ENCODE measurements at places on chromosomes 7 and 10. TPM values are rescaled to one million over a fixed set of nuclear protein-coding genes. Genes with fewer than 3 reads are reported as not detected.

DNA sequence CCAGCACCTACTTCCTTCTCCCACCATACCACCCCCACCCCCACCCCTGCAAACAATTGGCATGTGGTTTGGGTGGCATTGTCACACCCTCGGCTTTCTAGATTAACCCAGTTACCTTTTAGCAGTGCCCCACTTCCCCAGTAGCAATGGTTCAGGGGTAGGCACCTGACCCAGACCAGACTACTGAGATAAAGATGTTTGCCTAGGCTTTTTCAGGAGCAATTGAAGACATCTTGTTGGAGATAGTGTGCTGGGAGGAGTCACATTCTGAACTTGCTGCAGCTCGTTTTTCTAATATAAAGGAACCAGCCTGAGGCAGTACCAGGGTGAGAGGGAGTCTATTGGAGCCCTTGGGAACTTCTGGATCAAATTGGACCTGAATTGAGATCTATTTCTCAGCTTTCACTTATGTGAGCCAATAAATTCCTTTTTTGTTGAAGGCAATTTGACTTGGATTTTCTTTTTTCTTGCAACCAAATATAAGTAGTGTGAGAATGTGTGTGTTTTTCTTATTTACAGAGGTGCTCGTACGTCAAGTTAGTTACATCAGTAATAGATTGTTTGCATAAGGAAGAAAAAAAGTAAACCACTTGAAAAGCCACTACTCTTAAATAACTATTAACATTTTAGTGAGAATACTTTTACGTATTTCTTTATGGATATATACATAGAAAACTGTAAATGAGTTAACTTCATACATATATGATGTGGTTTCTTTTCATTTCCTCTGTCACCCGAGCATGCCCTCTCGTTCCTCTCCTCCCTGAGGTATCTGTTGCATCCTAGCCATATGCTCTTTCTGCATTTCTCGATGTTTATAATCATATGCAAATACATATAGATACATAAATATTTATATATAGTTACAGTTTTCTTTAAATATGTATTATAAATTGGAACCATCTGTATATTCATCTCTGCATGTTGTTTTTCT is 38.0 kb downstream of the RAB18 start:
- no peak for DNase-seq

DNA sequence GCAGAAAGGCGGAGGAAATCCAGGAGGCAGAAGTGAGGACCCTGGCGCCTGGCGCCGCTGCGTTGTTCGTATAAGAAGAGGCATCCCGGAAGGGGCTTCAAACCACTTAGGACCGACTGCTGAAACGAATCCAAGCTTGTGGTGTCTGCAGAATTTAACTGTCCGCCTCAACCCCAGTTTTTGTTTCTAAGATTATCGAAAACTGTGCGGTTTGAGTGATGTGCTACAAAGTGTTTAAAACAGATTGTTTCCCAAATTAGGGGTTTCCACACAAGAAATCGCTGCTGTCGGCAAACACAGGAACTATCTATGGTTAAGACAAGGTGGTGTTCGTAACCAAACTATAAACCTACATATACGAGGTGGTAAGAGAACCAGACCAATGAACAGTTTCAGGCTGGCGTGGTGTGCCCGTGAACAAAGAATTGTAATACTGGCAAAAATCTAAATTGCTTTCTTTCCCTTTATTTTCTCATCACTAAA is 835 bp upstream of the DGKI start:
- DNase-seq: no peak

GRCh38 chr7:21851559-21851967 is 94.1 kb downstream of the CDCA7L start:
- peak; percentile 42 for DNase-seq

DNA sequence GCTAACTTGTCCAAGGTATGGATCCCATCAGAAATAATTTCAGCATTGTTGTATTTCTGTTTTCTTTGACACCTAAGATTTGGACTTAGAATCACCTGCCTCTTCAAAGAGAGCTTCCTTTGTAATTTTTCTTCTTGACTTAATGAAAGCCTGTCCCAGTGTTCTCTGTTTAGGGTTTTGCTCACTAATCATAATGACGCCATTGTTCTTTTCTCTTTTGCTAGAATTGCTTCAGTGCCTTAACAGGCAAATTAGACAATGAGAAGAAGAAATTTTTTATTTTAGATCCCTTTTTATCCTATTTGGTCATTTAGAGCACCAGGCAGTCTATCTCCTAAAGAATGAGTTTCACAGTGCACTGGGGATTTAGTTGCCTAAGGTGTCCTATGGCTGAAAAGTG is 128.5 kb downstream of the SND1 start:
- no peak for DNase-seq

GRCh38 chr10:49596836-49597235 is 13.3 kb upstream of the SLC18A3 start:
- DNase-seq: no peak

GRCh38 chr10:103534621-103535498 is 41.4 kb downstream of the NEURL1 start:
- no peak for DNase-seq

Gene KCTD7
- 6.8 TPM for total RNA-seq

DNA sequence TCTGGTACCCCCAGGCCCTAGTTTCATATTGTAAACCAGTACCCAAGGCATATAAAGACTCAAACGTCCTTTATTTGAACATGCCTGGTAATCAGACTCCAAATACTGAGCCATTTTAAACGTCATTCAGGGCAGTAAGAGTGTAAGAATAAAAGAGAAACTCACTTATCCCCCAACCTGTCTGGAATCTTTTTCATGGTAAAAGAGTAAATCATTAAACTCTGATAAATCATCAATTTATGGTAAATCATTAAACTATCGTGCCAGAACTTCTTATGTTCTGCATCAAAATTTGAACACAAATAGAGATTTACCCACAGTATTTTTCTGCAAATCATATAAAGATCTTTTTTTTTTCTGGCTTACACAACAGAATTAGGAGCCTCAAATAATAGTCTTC is 734.3 kb upstream of the POT1 start:
- DNase-seq: no peak

DNA sequence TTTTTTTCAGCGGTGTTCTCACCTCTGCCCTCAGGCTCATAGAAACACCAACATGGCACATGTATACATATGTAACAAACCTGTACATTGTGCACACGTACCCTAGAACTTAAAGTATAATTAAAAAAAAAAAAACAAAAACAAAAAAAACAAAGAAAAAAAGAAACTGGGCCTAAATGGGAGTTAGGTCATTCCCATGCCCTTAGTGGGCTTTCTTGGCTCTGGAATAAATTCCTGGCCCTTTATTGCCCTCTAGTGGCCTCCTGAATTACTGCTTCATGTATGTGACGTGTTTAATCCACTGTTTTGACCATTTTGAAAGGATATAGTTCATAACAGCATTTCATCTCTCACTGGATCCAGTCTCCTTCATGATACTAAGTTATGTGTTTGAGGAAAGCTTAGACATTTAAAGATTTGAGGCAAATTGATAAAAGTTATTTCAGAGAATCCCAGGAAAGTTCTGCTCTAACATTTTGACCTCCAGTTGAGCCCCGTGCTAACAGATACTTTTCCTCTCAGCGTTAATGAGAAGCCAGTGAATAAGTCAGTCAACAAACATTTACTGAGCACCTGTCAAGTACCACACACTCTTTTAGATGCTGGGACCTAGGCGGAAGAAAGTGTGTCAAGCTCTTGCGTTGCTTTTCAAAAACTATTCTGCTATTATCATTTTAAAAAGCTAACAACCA is 54.7 kb upstream of the SYPL1 start:
- peak; percentile 86 for DNase-seq

Gene DDC
- not detected for total RNA-seq

DNA sequence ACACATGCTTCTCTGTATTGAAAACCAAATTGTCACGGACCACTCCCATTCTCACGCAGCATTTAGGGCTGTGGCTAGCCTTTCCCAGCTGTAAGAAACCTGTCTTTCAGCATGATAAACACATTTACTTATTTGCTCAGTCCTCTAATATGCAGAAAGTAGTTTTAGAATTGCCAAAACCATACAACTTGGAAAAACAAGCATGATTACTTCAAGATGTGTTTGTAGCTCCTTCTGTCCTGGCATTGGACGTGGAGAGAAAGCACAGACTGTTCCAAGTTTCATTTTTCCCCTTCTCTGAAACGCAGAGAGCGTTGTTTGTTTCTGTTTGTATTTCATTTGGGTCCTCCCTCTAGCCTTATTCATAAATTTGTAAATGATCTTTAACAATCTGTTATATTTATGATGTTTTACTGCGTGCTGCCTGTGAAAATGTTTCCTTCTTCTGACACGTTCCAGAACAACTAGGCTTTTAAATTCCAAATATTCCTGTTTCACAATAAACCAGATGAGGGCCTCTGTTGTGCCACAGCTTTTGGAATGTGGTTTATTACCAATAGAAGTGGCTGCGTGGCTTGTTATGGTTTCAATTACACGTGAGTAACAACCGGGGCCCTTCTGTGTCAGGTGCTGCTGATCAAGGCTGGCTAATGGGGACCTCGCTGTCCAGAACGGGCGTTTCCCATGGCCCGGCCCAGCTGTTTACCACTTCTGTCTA is 26.1 kb downstream of the MNX1 start:
- DNase-seq: no peak

Gene PDZD7
- 0.51 TPM for total RNA-seq
